ENCODE measurements at places on chromosomes 11 and 22.
A peak's percentile ranks its signal among the peaks of the same experiment; 100 is the strongest.

DNA sequence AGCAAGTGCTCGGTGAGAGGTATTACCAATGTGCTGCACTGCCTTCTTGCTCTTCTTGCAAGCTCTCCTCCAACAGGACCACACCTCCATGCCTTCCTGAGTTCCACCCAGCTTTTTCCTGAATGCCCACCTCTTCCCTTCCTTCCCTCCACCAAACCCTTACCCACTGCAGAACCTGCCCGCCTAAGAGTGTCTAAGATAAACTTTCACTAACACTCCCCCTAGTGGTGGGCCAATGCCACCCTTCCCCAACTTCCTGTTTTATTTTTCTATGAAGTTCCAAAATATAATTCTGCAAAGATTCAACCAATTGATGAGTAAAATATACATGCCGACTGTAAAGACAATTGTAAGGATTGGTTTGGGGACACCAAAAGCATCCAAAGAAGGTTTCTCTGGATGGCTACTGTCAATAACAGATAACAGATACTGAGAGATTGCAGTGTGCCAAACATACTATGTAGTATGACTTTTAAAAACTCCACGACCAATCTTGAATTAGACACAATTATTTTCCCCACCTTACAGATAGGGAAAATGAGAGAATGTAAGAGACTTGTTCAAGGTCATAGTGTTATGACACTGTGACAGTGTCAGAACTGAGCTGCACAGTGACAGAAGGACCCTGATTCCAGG is 38.6 kb upstream of the BMAL1 start:
- no peak for DNase-seq

- no peak for DNase-seq
Observed at GRCh38 chr22:48896766-48897644, 930.7 kb downstream of the BRD1 start.

GRCh38 chr22:23168391-23169042 is 11.8 kb upstream of the BCR start:
- no peak for DNase-seq

DNA sequence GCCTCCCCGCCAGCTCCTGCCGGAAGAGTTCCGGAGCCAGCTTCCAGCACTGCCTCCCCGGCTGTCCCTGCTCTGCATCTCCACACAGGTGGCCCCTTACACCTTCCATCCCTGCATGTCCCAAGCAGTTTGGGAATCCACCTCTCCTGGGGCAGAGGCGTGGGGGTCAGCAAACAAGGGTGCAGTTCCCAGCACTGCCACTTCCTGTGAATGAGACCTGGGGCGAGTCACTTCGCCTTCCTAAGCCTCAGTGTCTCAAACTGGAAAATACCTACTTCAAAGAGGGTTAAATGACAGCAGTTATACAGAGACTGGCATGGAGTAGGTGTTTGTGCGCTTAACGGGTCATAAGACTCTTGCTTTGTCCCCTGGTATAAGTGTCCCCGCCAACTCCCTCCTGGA is 5.2 kb downstream of the CYTH4 start:
- no peak for DNase-seq

DNA sequence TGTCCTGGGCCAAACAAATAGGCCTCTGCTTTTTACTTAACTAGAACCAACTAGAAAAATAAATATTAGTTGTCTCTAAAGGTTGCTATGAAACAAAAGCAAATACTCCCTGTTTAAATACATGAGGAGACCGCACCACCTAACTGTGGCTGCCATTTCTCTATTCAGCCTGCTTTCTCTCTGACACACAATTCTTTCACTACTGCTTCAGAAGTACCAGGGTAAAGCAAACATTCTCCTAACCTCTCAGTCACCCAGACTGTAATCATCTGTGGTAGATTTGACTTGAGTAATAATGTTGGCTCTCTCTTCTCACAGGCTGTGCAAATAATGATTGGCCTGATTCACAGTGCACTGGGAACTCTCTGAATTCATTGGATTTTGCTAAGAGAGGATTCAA is 41.0 kb upstream of the MS4A8 start:
- DNase-seq: no peak

DNA sequence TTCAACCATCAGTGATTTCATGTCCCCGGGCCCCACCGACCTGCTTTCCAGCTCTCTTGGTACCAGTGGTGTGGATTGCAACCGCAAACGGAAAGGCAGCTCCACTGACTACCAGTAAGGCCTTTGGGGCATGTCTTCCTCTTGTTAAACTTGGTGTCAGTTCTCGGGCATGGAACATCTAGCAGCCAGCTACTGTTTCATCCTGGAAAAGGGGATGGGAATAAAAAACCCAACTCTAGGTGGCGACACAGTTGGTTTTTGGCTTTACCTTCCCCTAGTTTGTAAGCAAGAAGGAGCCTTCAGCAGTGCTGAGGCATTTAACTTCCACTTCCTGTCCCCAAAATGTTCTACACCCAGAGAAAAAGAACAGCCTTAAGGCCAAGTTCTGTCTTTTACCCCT is 76.7 kb downstream of the BMAL1 start:
- no peak for DNase-seq

GRCh38 chr11:12224537-12224893 is 114.1 kb downstream of the MICAL2 start:
- DNase-seq: no peak

DNA sequence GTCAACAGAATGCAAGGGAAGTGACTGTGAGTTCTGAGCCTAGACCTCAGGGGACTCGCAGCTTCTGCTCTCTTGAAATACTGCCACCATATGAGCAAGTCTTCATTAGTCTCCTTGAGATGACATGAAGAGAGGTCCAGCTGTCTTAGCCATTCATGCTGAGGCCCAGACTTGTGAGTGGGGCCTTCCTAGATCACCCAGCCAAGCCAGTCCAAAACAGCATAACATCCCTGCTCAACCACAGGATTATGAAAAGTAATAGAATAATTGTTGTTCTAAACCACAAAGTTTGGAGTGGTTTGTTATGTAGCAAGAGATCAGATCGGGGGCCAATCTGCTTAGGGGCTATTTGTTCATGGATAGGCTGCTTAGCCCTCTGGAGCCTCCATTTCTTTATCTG is 54.9 kb upstream of the HTATIP2 start:
- no peak for DNase-seq

- DNase-seq: no peak
Observed at GRCh38 chr11:71339396-71339881, 87.1 kb upstream of the SHANK2 start.

DNA sequence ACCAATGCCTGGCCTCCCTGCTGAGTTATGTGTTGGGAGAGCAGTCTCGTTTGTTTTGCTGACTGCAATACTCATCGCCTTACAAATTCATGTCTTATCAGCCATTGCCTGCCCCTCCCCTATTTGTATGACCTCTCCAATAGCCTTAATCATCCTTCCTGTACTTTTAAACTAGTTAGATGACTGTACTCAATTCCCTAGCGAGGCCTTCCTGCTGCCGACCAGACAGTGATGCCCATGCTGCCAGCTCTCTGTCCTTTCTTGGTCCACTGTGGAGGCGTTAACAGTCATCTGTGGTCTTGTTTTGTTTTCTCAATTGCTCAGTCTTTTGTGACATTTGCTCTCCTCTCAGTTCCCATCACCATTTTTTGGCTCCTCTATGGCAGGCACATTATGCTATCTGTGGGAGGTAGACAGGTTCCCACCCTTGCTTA is 20.3 kb upstream of the YPEL1 start:
- no peak for DNase-seq

GRCh38 chr11:47467357-47467756 is 18.4 kb upstream of the RAPSN start:
- DNase-seq: peak; percentile 67

DNA sequence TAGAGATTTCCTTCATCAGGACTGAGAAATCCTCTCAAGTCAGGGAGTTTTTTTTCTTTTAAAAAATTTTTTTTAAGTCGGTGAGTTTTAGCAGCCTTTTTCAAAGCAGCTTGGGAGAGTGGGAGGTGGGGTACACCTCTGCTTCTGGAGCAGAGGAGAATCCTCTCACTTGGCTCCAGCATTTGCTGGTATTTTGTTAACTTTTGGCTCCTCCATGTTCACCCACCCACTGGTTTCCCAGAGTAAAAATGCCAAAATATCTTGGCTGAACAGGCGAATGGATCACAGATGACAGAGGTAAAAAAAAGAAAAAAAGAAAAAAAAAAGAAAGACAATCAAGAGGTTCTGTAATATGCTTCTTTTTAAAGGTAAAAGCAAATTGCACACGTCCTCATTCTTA is 68.0 kb downstream of the GAB2 start:
- DNase-seq: no peak

All from NCI-H187 (cell line).